Activated CD8-positive, alpha-beta memory T cell treated with anti-CD3 and anti-CD28 coated beads for 24 hours (primary cell): ENCODE measurements at places on chromosomes 4 and X.

DNA sequence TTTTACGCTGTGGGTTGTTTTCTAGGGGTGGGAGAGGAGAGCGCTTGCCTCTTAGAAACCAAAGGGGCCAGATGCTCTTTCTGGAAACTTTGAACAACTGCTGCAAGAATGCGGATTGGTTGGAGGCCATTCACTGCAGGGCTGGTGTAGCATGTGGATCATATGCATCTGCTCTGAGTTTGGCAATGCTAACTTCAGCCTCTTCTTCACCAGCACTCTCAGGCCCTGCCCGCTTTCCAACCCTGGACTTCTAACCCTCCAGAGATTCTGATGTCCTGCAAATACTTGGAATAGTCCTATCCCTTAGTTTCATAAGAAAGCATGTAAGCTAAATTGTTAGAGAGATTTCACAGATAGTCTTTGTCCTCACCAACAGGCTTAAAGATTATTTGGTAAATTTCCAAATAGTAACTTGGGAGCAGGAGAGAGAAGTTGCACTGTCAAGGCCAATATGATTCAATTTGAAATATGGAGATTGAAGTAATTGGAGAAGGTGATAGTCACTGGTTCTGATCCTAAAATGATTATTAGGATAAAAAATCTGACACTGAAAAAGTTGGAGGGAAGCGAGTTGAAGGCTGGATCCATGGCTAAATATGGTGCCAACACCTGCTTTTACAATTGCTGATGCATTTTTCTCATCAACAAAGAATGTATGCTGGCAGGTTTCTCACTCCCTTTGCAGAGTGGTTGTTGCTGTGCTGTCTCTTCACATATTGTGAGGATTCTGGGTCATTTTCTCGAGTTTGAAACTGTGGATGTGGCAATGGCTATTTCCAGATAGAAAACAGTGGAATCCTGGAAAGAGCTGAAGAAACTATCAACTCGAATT lies 210.4 kb downstream of the PTTG2 start:
- no peak for DNase-seq

GRCh38 chrX:31036895-31037294 lies 34.9 kb downstream of the FTHL17 start:
- no peak for DNase-seq

DNA sequence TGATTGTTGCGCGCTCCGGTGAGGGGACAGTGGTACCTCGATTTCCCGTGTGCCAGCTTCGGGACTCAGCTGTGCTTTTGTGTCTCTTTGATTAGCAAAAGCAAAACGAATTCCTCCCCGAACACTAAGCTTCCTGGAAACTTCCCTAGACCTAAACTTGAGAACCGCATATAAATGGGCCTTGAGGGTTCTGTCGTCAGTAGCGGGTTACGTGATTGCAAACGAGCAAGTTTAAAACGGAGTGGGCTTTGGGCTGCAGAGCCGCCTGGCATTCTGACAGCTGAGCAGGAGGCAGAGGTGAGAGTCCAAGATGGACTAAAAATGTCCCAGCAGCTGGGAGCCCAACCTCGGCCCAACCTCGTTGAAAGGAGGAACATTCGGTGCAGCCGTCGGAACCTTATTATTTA lies 1.2 kb upstream of the TAPT1 start:
- DNase-seq: peak; percentile 65

- DNase-seq: no peak
Measured at GRCh38 chr4:73741031-73741749, 821 bp downstream of the CXCL8 start.

DNA sequence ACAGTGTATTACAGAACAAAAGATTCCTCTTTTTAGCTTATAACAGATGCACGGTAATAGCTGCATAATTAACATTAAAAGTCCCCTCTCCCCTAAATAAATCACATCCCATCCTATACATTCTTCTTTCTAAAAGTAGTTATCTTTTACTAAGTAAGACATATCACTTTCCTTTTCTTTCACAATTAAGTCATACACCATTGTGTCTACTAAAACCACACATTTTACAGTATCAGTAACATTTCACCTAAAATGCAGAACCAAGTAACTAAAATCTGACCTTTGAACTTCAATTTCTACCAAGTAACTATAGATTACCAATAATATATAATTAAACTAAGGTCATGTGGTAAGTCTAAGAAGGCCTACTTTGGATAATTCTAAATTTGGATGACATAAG lies 14.2 kb downstream of the DHX15 start:
- no peak for DNase-seq

DNA sequence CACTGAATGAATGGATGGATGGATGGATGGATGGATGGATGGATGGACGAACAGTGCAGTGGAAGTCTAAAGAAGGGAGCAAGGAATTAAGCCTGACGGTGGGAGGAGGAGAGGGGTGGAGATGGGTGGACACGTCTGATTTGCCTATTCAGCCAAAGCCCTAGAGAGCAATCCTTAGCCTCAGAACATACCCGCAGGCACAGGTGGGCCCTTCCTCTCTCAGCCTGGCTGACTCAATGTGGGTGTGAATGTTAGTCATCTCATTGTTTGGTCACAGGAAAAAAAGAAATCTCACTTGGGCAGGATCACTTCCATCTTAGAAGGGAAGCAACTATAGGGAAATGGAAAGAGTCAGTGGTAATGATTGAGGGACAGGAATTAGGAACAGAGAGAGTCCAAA lies 165.9 kb downstream of the PJA1 start:
- DNase-seq: no peak

DNA sequence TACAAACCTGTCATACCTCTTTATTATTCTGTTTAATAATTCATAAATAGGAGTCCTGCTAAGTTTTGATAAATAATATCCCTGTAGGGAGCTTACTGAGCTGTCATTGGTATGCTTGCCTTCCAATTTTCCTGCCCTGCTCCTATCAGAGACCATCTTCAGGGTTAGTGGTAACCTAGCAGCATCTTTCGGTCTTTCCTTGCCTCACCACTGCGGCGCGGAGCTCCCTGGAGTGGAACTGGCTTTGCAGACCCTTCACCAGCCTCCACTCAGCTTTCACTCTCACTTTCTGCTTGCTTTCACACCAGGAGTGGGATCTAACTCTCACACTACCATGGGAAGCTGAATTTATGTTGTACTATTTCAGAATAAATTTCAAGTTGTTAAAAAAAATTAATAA lies 481.7 kb upstream of the ATOH1 start:
- no peak for DNase-seq

- DNase-seq: no peak
Measured at GRCh38 chr4:57075367-57075766, 34.8 kb downstream of the IGFBP7 start.

DNA sequence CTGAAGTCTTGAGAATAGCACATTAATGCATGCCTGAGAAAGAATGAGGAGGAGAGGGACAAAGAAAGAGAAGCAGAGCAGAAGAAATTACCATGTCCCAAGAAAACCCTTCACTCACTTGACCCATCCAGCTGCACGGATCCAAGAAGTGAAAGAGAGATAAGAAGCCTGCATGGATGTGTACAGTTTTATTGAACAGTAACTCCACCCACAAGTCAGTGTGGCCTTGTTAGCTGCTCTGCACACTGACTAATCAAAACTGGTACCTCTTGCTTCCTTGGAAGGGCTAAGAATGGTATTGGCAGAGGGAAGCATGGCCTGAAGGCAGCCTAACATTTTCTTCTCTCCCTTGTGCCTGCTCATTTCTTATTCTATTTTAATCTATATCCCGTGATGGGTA lies 163.9 kb downstream of the SLC7A11 start:
- no peak for DNase-seq

DNA sequence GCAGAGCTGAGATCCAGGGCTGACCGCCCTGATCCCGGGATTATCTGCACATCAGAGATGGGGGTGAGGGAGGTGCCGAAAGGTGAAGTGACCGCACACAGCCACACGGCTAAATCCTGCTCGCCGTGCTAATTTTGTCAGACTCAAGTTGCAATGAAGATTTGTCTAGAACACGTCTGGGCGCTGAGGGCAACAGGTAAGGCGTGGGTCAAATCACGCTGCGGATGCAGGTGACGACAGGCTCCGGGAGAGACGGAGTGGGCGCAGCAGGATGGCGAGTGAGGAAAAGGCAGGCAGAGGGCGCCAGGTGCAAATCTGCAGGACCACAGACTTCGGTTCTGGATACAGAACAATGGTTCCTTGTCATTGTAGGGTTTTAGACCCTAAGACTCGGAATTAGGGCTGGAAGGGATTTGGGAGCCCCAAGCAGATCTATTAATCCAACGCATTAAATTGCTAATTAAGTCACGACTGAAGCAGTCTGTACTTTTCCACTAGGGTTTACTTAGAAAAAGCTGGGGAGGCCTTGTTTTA lies 1.9 kb upstream of the TBC1D14 start:
- DNase-seq: no peak

DNA sequence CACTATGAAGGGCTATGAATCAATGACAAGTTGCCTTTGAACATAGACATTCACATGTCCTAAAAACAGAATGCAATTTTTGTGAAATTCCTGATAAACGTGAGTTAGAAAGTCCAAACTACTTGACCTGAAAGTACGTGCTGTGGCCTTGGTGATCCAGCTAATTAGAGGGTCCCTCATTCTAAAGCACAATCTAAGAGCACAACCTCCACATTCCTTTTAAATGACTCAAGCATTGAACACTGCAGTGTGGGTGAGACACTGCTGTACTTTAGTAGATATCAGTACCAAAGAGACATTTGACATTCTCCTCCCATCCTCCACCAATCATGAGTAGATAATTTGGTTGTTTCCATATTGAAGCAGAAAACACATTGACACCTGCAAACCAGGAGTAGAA lies 73.5 kb downstream of the FAM47B start:
- DNase-seq: no peak

DNA sequence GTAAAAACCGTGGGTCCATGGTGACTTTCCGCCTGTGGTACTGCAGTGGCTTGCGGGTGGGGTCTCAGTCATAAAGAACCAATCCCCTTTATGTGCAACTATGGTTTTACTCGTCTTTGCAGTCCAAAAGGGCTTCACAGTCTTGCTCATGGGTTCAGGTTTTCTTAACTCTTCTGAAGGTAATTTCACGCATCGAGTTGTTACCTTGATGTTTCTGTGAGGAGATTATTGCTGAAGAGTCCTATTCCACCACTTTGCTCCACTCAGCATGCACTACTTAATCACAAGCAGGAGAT lies 41.5 kb downstream of the F8 start:
- no peak for DNase-seq

DNA sequence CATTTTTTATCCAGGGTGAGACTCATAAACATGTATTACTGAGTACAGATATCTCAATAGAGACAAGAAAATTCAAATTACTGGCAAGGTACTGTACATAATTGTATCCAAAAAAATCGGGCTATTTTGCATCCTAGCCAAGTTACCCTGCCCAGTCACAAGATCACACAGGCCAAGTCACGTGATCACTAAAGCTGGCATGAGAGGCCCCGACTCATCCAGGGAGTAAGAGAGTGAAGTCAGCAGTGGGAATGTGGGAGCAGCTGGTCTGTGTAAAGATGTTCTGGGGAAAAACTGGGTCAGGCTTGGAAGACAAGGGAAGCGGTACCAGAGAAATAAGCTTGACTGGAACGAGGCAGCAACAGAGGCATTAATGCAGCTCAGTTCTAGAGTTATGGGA lies 119.3 kb upstream of the STS start:
- no peak for DNase-seq

DNA sequence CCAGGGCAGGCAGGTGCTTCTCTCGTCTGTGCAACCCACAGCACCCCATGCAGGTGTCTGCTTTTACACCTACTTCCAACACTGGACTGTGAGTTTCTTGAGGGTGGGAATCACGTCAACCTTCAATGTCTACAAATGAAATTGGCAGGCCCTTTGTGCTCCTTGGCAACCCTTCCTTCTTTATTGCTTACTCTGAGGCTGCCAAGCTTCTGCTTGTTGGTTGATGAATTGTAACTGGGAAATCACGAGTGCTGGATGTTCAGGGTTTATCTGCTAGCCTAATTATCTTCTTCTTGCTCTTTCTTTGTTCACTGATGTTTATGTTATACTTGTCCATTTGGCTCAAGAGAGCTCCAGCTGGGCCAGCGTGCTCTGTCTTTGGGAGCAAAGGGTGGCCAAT lies 2.5 kb upstream of the DGAT2L6 start:
- DNase-seq: no peak

DNA sequence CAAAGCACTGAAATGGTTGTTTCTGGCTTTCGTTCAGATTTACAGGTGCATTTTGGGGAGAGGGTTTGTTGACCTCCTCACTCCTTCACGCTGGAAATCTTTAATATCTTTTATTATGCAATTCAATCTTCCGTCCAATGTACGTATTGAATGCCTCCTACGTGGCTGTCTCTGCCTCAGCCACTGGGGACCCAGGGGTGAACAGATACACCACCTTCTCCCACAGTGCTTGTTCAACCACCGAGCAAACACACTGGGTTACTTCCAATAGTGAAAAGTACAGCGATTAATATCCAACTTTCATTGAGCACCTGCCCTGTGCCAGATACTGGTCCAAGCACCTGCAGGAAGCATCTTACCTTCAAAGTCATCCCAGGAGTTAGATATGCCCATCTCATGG lies 52.1 kb downstream of the NYX start:
- DNase-seq: no peak

DNA sequence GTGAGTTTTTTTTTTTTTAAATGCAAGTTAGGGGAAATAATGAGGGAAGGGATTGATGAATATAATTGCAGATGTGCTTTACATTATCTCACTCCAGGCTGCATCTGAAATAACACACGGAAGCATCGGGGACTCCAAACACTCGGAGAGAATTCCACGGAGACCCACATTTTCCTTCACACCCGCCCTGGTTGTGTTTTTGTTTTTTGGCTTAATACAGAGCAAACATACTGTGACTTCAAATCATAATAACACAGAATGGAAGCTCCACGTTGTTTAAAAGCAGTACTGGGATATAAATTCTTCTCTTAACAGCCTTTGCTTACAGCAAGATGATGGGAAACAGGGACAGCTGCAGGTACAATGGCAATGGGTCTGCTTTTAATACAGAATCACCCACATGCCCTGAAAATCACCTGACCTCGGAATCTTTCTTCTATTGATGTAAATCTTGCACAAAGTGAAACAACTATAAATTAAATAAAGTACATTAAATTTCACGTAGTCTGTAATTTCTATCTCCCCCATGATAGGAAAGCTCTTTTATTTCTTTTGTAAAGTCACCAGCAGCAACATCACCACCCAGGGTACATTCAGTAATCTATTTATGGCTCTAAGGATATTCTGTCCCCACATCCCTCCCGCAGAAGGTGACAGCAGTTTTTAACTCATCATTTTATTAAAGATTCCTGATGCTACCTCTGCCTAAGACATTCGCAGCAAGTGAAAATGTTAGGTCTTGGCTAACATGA lies 119.3 kb downstream of the ZNF827 start:
- no peak for DNase-seq

- DNase-seq: no peak
Measured at GRCh38 chr4:174012135-174012885, 271.2 kb downstream of the FBXO8 start.

- DNase-seq: no peak
Measured at GRCh38 chr4:182547435-182547834, 304.2 kb downstream of the TENM3 start.

- no peak for DNase-seq
Measured at GRCh38 chr4:3422808-3423297, 18.9 kb upstream of the HGFAC start.
